A549 treated with DMSO at 1 μM for 4 hours (cell line): ENCODE measurements at places on chromosomes 1 and 21. TPM values are rescaled to one million over a fixed set of nuclear protein-coding genes. Genes with fewer than 3 reads are reported as not detected.

DTL gene
- 23.2 to 29.2 TPM (median 26.3 TPM) in 5 replicates for total RNA-seq

TMEM61 gene
- 0.34 to 0.50 TPM (median 0.40 TPM) in 3 of 5 replicates, not detected in the others for total RNA-seq

MYOC gene
- total RNA-seq = not detected in 5 replicates

GPR25 gene
- total RNA-seq = 0.11 TPM in 1 of 5 replicates, not detected in the others

COL11A1 gene
- total RNA-seq = 1.9 to 4.7 TPM (median 2.7 TPM) in 5 replicates
